ENCODE measurements at places on chromosomes 3 and 15. TPM values are rescaled to one million over a fixed set of nuclear protein-coding genes. Genes with fewer than 3 reads are reported as not detected.

Gene SLC7A14
- 6.9 TPM for total RNA-seq

Gene ARHGEF26
- 4.1 TPM for total RNA-seq

Gene WNT7A
- 15.1 TPM for total RNA-seq

Gene TTC21A
- total RNA-seq = 3.7 TPM

Gene C15orf40
- 10.2 TPM for total RNA-seq

Gene PLA2G4B
- 2.4 TPM for total RNA-seq

Gene CATSPER2
- total RNA-seq = 5.3 TPM

Gene KCNMB3
- total RNA-seq = 2.0 TPM

Gene KLHDC8B
- total RNA-seq = 16.3 TPM

Gene CD200
- 49.7 TPM for total RNA-seq

Gene PLAAT1
- total RNA-seq = 18.3 TPM

Gene FGF12
- 136 TPM for total RNA-seq

Gene GABRR3
- total RNA-seq = not detected

Gene RARB
- 28.5 TPM for total RNA-seq

Gene BNIP2
- total RNA-seq = 63.6 TPM

Gene PIERCE2
- total RNA-seq = 3.7 TPM

Gene MESP2
- total RNA-seq = not detected

Gene FRMD5
- total RNA-seq = 25.3 TPM

Gene EOGT
- total RNA-seq = 9.8 TPM

Gene SLC22A14
- total RNA-seq = under 0.01 TPM

Gene SYNPR
- 119 TPM for total RNA-seq

Gene RASSF1
- total RNA-seq = 12.6 TPM

Gene ZNF620
- 13.9 TPM for total RNA-seq

Gene NAA50
- 60.7 TPM for total RNA-seq

Gene CMSS1
- 8.2 TPM for total RNA-seq

Gene SKIL
- total RNA-seq = 160 TPM

Gene LAMB2
- 30.2 TPM for total RNA-seq

Gene A4GNT
- not detected for total RNA-seq

Gene ATP10A
- 0.82 TPM for total RNA-seq

Gene THOC7
- 48.1 TPM for total RNA-seq

Gene CCR5
- under 0.01 TPM for total RNA-seq

Gene CAV3
- not detected for total RNA-seq

Gene LRRIQ4
- 0.82 TPM for total RNA-seq

Gene CHRM5
- total RNA-seq = 0.41 TPM
